ENCODE measurements at places on chromosomes 13 and 19.

DNA sequence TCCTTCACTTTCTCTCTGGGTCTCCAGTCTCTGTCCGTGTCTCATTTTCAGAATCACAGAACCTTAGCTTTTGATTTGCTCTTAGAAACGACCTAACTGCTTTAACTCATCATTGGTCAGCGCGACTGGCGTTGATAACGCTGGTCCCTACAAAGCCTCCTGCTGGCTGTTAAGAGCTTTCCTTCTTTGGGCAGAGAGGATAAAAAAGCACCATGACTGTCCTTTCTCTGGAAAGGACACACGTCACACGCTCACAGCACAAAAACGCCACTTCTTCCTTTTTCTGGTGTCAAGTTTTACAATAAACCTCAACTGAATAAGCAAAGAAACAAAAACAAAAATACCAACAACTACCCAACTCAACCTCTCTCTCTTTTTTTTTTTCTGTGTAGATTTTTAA is 1.7 kb upstream of the KLK12 start:
- DNase-seq, result no peak

DNA sequence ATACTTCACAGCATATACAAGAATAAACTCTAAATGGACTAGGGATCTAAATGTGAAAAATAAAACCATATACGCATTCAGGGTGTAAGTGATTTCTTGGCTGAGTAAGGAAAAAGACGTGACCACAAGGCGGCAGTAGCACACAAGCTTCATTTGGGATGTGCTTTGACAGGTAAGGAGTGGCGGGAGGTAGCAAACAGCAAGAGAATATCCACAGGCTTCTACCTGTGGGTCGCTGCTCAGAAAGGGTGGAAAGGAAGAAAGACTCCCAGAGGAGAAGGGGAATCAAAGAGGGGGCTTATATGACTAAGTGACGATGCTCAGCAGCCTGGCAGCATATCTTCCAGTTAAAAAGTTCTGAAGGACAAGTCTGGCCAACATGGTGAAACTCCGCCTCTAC is 2.5 kb upstream of the ZNF121 start:
- DNase-seq, result peak; percentile 61

- no peak for DNase-seq
Measured at GRCh38 chr19:19098703-19099632, 35.2 kb downstream of the SLC25A42 start.

DNA sequence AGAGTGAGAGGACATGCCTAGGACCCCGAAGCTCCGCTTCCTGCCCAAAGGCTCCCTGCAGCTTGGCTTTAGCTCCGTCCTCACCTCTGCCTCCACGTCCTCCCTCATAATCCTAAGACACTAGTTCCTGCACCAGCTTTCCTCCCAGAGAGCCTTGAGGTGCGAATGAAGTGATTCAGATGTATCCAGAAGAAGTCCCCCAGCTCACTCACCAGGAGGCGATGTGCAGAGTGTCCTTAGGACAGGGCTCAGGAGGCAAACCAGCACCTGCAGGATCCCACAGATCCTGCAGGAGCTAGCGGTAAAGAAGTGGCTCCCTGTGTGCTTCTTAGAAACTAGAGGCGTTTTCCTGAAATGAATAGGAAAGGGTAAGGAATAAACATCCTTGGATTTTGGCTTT is 109.7 kb downstream of the HSPH1 start:
- no peak for DNase-seq

GRCh38 chr19:29612801-29613595 is 6.9 kb downstream of the POP4 start:
- no peak for DNase-seq

DNA sequence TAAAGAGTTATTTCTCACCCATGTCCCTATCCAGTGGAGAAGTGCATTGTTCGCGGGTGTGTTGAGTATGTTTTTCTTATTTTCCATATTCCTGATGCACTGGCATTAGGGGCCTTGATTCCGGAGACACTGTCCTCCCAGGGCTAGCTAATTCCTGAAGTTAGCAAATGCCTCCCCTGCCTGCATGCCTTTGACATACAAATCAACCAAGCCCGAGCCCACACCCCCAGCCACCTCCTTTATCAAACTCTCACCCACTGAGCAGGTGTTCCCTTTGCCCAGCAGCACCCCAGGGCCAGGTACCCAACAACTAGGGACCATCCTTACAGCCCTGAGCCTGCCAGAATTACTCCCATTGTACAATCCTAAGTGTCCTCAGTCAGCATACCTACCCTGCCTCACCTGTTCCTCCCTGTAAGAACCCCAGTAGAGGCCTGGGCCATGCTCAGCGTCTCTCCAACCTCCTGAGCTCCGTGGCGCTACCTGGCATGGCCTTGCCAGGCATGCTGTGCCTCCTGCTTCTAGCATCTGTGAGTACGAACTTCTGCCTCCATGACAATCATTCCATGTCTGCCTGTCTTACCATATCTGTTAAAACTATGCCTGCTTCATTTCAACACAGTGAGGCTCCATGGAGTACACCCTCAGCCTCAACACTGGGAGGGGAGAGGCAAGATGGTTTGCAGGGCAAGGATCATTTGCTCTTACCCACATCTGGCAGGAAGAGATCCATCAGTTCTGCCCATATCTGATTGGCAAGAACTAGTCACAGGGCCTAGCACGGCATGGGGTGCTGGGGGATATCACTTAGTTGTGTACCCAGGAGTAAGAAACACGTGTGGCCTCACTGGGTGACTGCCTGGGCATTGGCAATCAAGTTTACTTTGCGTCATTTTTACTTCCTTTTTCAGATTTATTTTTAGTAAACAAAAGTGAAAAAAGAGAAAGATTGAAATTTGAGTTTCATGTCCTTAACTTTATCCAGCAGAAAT is 203.9 kb downstream of the SHISA2 start:
- no peak for DNase-seq

DNA sequence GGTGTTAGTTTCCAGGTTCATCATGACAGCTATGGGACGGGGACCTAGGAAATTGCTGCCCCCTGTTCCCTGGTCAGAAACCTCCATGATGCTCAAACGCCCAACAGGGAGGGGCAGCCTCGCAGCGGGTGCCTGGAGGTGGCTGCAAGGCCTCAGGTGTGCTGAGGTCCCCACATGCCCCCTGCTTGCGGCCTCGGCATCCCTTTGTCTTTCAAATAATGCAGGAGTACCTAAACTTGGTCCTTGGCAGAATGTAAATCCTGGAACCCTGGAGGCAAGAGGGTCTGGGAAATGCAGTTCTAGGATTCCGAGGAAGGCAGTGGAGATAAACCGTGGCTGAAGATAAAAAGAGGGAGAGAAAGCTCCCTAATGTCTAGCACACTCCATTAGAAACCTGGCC is 52.4 kb downstream of the SKA3 start:
- no peak for DNase-seq

GRCh38 chr19:49614096-49614833 is 23.3 kb downstream of the PRR12 start:
- DNase-seq, result no peak

- no peak for DNase-seq
Measured at GRCh38 chr19:53394522-53394973, 401 bp upstream of the ZNF765 start.
